Choroid plexus epithelial cell (primary cell): ENCODE measurements at places on chromosomes 16 and 17.

DNA sequence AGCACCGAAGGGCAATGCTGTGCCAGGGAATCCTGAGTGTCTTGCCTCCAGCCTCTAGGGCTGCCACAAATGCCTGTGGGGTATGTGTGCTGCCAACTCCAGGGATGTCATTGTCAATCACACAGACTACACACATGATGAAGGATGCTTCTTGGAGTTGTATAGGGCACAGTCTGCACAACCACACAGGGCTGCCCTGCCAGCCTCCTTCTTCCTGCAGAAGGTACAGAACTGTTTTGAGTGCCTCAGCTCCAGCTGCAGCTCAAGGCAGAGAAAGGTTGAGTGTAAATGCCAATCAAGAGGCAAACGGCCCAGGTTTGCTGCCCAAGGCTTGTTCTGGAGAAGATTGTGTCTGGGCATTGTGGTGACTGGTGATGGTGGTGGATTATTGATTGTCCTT lies 15.6 kb downstream of the SCNN1B start:
- no peak for DNase-seq

DNA sequence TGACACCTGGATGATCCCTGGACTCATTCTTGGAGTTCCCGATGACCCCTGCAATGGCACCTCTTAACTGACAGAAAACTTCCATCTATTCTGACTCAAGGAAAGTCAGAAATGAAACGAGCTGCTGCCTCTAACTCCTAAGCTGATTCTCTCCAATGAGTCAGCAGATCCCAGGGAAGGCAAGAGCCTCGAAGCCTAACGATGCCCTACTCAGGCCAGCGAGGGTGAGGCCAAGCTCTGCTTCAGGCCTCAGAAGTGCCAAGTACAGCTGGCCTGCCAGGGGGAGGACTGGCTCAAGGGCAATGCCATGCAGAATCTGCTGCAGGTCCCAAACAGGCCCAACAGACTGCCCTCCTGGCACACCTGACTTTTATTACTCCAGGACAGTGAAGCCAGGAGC lies 36.3 kb downstream of the PLXDC1 start:
- DNase-seq = peak; percentile 22

GRCh38 chr16:15477802-15478201 lies 43.4 kb downstream of the BMERB1 start:
- peak; percentile 48 for DNase-seq

- peak; percentile 69 for DNase-seq
Observed at GRCh38 chr17:41049110-41049509, 2.0 kb upstream of the KRTAP2-1 start.

- DNase-seq = peak; percentile 85
Observed at GRCh38 chr17:66542129-66542966, 239.9 kb downstream of the PRKCA start.

- DNase-seq = no peak
Observed at GRCh38 chr17:60314423-60314822, 77.5 kb downstream of the USP32 start.

- peak; percentile 98 for DNase-seq
Observed at GRCh38 chr16:73068541-73069401, 20.8 kb upstream of the ZFHX3 start.

DNA sequence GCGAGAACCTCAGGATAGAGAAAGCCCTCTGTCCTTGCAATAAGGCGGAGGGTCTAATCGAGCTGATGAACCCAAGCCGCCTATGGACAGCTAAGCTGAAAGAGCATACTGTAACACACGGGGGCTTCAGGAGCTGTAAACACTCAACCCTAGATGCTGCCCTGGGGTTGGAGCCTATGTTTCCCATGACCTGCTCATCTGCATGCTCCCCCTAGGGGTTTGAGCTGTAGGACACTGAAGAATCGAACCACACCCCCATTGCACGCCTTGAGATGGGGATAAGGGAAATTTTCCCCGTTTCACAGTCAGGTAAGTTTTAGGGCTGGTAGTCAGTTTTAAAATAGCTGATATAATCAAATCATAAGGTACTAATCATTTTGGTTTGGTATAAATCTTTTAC lies 675.6 kb upstream of the CDH8 start:
- DNase-seq = no peak

DNA sequence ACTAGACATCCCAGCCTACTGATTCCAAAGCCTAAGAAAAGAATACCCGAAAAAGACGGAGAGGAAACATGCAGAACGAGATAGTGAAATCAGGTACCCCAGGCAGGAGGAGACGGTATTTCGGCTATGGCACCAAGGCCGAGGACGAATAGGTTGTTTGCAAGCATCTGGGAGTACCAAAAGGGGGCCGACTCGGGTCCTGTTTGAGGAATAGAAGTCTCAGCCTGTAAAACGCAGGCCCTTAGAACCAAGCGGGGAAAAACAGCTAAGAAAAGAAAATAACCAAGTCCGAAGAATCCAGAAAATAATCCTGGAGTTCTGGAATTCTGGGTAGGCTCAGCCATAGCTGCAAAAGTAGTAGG lies 537 bp downstream of the SLC35B1 start:
- peak; percentile 22 for DNase-seq

DNA sequence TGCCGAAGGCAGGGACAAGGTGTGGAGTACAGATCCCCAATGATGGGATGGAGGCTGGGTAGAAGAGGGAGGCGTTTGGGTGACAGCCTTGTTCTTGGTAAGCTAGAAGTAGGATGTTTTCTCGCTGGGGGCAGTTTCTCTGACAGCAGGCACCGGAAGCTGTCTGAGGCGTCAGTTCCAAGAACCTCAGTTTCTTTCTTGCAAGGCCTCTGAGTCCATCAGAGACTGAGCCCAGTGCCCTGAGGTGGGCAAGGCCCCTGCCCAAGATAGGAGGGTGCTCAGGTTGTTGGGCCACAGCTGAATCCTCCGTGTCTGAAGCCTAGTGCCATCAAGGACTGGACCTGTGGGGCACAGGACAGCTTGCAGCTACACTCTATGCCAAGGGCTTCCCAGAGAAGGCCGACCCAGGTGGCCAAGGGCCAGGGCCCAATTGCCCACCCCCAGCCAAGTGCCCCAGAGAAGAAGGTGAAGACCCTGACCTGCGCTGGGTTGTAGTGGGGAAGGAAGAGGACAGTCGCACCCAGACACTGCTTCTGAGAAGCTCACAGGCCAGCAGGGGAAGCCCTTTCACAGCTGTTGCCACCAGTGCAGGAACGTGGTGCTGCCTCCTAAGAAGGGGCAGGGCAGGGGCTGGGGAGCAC lies 13.1 kb downstream of the CYB5D2 start:
- DNase-seq = no peak

GRCh38 chr17:74132354-74132753 lies 71.1 kb upstream of the RPL38 start:
- DNase-seq = no peak

DNA sequence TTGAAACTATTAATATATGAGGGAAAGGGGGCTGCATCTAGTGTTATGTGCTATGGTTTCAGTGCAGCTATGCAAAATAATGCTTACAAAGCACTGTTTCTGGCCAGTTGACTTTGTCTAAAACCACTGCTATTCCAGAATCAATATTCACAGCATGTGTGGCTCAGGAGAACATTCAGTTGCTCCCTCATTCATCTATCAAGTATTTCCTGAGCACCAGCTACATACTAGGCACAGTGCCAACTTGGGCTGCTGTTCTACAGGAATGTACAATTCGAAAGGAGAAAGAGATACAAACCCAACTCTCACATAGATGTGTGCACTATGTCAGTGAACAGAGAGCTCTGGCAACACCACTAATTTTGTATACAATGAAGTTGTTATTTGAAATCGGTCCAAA lies 183.0 kb downstream of the PHKB start:
- peak; percentile 98 for DNase-seq

- DNase-seq = no peak
Observed at GRCh38 chr16:14109077-14109775, 38.1 kb downstream of the MRTFB start.

DNA sequence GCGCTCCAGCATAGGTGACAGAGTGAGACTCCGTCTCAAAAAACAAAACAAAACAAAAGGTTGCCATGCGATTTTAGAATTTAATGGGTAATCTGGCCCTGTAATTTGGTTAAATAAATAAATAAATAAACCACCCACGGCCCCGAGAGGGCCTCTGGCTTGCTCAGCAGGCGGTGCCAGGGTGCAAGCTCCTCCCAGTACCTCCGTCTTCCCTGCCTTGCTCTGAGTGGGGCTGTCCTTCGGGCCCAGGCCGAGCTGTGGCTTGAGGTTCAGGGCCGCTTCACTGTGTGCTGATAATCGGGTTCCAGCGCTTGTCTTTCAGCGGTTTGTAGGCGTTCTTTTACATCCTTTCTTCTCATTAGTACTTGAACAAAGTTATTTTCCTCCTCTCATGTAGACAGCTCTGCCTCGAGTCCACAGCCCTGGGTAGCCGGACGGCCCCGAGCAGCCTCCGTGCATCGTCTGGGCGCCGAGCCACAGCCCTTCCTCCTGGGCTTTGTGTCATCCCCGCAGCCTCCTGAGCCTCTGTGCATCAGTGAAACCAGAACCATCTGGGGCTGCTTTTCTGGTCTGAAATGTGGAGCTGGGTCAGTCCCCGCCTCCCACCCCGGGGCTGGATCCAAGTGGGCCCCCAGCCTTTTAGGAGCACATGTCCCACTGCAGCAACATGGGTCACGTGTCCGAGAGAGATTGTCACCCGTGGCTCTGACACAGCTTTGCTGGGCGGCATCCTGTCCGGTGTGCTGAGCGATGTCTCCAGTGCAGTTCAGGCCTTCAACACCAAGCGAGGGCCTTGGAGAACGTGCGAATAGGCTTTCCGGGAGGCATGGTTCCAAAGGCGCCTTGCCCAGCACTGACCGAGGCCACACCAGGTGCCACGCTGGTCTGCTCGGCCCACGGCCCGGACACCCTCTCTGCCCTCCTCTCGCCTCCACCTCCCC lies 157.4 kb upstream of the CHMP6 start:
- peak; percentile 74 for DNase-seq

GRCh38 chr17:74612046-74612445 lies 11.5 kb downstream of the CD300E start:
- no peak for DNase-seq

DNA sequence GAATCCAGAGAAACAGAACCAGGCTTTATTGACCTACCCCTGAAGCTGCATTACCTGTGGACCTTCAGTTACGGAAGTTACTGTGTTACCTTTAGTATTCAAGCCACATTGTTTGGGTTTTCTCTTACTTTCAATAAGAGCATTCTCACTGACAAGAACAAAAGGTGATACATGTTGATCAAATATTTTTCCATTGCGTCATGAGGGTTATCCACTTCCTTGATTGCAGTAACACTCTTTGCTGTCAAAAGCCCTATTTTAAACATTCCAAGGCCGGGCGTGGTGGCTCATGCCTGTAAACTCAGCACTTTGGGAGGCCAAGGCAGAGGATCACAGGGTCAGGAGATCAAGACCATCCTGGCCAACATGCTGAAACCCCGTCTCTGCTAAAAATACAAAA lies 28.6 kb upstream of the PAFAH1B1 start:
- peak; percentile 42 for DNase-seq

- DNase-seq = no peak
Observed at GRCh38 chr17:9802697-9803096, 11.3 kb upstream of the DHRS7C start.

- DNase-seq = no peak
Observed at GRCh38 chr16:3965781-3966582, 85.5 kb upstream of the CREBBP start.

DNA sequence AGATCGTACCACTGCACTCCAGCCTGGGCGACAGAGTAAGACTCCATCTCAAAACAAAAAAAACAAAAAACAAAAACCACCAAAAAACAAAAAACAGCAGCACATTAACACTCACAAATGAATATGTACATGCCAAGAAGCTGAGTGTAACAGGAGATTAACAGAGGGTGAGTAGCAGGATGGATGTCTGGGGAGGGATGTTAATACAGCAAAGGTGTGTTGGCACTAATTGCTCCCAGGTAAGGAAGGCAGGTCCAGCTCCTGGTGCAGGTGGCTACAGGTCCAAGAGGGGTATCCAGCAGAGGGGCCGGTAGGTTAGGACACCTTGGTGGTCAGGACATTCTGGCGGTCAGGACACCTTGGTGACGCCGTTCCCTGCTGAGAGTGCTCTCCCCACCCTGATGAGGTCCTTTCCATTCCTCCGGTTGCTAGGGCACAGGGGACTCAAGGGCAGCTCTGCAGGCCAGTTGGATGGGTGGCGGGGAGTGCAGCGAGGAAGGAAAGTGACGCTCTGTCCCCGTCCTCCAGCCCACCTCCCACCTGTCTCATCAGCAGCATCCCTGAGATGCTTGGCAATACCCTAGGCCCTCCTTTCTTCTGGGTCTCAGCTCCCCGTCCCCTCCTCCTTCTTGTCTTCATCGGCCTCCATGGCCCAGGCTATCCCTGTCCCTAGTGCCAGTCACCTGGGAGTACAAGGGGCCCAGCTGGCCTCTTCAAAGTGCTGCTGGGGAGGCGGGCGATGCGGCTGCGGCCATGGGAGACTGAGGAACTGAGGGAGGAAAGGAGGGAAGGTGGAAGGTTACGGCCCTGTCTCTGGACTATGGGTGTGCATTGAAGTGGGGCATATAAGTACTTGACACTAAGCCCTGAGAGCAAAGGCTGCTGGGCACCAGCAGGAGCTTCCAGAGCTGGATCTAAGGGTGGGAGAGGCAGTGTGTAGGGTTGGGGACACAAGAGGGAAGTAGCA lies 10.7 kb upstream of the GFAP start:
- no peak for DNase-seq

DNA sequence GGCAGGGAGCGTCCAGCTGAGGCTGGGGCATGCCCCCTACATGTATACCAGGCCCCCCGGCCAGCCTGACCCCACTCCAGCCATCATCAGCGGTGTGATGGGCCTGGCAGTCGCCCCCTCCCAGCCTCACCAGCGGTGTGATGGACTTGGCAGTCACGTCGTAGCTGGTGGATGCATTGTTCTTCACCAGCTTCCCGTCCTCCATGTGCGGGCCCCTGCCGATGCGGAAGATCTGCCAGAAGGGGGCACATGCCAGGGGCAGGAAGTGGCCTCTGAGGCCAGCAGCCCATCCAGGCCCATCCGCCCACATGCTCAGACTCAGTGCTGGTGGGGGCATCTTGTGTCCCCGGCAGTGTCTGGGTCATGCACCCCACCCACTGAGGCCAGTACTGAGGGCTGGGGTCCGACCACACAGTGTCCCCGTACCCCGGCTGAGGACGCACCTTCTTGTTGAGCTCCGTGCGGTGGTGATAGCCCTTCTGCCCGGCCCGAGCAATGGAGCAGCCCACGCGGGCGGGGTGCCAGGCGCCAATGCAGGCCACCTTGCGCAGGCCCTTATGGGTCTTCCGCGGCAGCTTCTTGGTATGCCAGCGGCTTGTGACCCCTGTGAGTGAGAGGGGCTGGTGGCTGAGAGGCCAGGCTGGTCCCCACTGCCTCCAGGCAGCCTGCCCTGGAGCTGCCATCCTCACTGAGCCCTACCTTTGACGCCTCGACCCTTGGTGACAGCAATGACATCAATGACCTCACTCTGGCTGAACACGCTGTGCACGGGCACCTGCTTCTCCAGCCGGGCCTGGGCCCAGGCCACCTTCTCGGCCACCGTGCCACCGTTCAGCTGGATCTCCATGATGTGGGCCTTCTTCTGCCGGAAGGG lies 3.7 kb upstream of the MSRB1 start:
- no peak for DNase-seq

DNA sequence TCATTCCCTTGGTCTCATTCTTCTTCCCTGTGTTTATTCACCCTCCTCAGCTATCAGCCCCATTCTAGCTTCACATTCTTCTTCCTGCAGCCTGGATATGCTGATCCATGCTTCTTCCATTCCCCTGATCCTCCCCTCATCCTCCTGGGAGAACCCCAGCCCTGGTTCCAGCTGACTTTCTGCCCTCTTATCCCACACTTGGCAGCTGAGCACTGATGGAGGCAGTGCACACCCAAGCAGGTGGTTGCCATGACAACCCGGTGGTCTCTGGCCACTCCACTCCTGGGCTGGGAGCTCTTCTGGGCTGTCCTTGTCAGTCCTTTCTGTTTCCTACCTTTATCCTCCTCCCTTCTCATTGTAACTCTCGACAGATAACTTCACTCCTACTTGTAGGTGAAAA lies 16.7 kb upstream of the TUBG2 start:
- DNase-seq = no peak

- no peak for DNase-seq
Observed at GRCh38 chr16:72809446-72809845, 238.5 kb downstream of the ZFHX3 start.
